ENCODE measurements at places on chromosomes 3 and 15.

GRCh38 chr15:42772144-42772543 lies 35.2 kb upstream of the CDAN1 start:
- H3K4me3 ChIP-seq = no peak overlapping the region
- peaks cover 7% of the 10 kb centered on the region for H3K4me1 ChIP-seq
- H3K27me3 ChIP-seq = no peaks in the 10 kb centered on the region
- H3K36me3 ChIP-seq = peaks cover 72% of the 10 kb centered on the region

- DNase-seq = no peak
- H3K36me3 ChIP-seq = no peaks in the 10 kb centered on the region
- H3K4me1 ChIP-seq = peaks cover 48% of the 10 kb centered on the region
- H3K4me3 ChIP-seq = peak overlapping the region; percentile 86
Observed at GRCh38 chr15:68228143-68228970, 1.2 kb downstream of the CLN6 start.

- no peak for DNase-seq
- peaks cover 18% of the 10 kb centered on the region for H3K4me1 ChIP-seq
- H3K36me3 ChIP-seq = no peaks in the 10 kb centered on the region
- no peak overlapping the region for H3K27ac ChIP-seq
- no peaks in the 10 kb centered on the region for H3K27me3 ChIP-seq
- H3K4me3 ChIP-seq = no peak overlapping the region
Observed at GRCh38 chr3:42746455-42747450, 26.3 kb downstream of the CCDC13 start.

- no peak for DNase-seq
- H3K4me1 ChIP-seq = peaks cover 49% of the 10 kb centered on the region
- no peak overlapping the region for H3K27ac ChIP-seq
- no peak overlapping the region for H3K4me3 ChIP-seq
- H3K27me3 ChIP-seq = no peaks in the 10 kb centered on the region
Observed at GRCh38 chr15:70522323-70522966, 240.9 kb downstream of the UACA start.

Data from naive thymus-derived CD8-positive, alpha-beta T cell (primary cell).